ENCODE measurements at places on chromosomes 1 and 21.

DNA sequence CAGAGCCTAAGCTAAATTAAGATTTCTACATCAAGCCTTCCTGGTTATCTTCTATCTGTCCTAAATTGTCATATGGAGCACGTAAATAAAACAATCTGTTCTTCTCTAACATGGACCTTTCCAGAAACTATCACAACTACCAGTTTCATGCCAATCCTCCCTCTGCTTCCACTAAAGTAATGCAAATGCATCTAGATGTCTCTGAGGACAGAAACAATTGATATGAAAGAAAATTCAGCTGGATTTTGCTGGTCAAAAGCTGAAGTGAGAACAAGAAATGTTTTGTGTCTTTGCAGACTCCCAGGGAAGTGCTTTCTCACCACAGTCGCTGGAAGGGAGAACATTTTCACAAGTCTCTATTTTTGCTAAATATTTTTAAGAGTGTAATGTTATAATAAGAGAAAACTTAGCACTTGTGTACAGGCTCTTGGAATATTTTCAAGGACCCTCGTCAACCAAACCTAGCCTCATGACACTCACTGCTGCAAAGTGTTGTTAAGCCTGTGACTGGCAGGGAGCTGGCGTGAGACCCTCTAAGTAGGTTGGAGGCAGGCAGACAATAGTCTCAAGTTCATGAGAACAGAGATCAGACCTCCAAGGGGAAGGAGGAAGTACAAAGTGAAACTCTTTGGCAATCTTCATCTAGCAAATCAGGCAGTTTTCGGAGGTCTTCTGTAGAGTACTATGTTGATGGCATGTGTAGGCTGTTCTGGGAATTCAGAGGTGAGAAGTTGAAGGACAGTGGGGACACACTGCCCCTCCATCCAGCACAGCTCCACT, 38.8 kb downstream of the DNASE2B start:
- DNase-seq = no peak

- DNase-seq = no peak
Measured at GRCh38 chr1:80896781-80897356, 903.9 kb upstream of the ADGRL2 start.

- DNase-seq = no peak
Measured at GRCh38 chr1:75421371-75421770, 189.5 kb downstream of the SLC44A5 start.

DNA sequence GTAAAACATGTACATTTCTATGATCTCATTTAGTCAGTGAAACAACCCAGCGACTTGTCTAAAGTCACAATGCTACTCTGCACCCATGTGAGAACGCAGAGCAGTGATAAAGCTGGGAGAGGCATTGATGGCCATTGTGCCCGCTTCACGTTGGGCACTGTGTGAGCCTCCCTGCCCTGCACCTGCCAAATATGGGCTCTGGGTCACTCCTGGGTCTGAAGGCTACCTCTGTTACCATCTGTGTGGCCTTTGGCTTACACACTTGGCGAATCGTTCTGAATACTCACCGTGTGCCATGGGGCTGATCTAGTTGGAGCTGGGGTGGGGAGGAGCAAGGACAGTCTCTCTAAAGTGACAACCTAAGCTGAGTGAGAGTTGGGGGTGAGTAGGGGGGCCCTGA, 29.9 kb downstream of the PCSK9 start:
- DNase-seq = no peak

- no peak for DNase-seq
Measured at GRCh38 chr1:88976235-88976634, 16.2 kb downstream of the KYAT3 start.

DNA sequence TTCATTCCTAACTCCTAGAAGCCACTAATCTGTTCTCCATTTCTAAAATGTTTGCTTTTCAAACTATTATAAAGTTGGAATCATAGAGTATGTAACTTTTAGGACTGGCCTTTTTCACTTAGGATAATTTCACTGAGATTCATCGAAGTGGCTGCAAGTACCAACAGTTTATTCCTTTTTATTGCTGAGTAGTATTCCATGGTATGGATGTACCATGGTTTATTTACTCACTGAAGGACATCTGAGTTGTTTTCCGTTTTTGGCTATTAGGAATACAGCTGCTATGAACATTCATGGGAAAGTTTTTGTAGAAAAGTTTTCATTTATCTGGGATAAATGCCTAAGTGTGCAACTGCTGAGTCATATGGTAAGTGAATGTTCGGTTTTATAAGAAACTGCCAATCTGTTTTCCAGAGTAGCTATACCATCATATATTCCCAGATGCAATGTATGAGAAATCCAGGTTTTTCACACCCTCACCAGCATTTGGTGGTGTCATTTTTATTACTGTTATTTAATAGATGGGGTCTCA, 66.3 kb downstream of the SLC27A3 start:
- DNase-seq = no peak

- DNase-seq = no peak
Measured at GRCh38 chr1:12627296-12627695, 9.3 kb upstream of the DHRS3 start.

DNA sequence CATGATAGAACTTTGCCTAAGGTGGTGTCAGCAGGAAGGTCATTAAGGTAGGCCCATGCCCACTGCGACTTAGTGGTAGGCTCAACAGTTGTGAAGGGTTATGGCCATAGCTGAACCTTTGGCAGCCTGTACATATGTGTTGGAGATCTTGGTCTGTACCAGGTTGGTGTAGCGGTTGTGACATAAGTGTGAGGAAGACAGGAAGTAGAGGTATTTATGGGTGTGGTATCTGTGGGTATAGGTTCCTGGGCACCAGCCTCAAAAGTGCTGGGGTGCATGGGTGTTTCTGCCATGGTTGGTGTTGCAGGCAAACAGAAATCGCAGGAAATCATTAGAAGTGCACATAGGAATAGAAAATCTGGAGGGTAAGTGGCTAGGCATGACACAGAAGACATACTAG, 18.6 kb upstream of the LRIF1 start:
- no peak for DNase-seq

DNA sequence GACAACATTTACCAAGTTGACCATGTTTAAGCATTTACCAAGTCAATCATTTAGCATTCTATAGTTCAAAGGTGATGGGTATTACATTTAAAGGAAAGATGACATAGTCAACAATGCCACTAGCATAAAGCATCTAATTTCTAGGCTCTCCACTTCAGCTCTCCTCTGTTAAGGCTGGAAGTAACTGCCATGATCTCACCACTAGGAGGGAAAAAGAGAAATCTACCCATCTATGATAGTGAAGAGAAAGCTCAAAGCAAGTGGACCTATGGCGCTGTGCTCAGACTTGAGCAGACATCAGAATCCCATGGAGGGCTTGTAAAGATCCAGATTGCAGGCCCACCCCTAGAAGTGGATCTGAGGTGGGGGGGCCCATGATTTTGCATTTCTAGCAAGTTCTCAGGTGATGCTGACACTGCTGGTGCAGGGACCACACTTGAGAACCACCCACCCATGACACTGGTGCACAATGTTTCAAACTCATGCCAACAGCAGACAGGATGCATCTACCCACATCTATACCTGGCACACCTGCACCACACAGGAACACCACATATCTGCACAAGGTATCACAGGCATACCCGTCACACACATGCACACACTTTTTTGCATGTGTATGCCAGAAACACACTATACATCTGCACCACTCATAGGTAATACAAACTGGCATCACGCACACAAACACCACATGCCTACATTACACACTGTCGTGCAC, 392.9 kb upstream of the RUNX1 start:
- DNase-seq = no peak

DNA sequence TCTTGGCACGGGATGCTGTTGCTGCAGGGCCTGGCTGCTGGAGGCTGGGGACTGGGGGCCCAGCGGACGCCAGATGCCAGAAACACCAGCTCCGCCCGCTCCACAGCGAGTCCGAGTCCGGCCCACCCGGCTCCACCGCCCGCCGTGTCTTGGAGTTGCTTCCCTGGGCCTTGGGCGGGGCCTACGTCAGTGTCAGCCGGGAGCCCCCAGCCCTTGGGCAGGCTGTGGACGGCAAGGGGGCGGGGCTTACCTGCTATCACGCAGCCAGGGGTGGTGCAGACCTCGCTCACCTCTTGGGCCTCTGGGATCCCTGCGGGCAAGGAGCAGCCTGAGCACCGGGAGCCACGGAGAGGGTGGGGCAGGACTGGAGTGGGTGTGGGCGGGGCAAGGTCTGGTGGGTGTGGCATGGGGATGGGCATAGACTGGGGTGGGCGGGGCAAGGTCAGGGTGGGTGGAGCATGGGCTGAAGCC, 21.8 kb downstream of the MMEL1 start:
- no peak for DNase-seq

- no peak for DNase-seq
Measured at GRCh38 chr1:27574871-27575831, 28.8 kb downstream of the AHDC1 start.

DNA sequence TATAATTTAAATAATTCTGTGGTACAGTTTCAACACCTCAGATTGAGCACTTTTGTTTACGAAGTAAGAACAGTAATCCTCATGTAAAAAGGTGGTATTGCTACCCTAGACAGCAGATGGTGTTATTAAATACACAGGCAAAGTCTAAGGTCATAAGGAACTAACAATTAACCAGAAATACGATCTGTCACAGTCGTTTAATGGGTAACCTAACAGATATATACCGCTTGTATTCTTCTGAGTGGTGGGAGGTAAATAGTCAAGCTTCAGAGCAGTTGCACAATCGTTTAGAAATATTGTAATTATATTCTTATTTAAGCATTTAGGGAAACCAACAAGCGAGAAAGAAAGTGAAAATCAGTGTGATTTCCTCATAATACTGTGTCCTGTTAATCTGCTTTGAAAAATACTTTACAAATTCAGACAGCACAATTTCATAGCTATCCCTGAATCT, 9.8 kb upstream of the IRF2BP2 start:
- DNase-seq = no peak

DNA sequence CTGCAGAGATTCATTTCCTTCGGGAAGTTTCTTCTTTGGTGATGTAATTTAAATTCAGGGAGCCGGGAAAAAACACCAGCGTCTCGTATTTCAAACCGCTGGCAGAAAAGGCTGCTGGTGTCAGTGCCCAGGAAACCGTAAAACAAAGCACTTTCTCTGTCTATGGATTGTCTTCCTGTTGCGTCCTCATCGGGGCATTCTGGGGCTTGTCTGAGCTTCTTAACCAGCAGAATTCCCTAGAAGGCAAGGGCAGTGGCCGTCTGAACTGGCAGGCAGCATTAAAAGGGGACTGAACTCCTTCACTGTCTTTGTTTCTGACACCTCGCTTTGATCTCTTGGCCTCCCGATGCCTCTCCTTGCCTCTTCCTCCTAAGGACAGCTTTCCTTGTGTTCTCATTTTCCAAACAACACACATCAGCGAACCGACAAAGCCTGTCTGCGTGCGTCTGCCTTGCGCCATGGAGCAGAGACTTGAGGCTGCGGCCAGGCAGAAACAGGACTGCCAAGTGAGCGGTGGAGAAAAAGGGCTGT, 391.6 kb upstream of the VAMP3 start:
- DNase-seq = no peak

- DNase-seq = no peak
Measured at GRCh38 chr1:114086601-114087368, 66.9 kb downstream of the SYT6 start.

- no peak for DNase-seq
Measured at GRCh38 chr1:190935925-190936324, 458.3 kb upstream of the BRINP3 start.

GRCh38 chr1:111813440-111814304, 58.0 kb downstream of the DDX20 start:
- no peak for DNase-seq

- no peak for DNase-seq
Measured at GRCh38 chr1:84363019-84363418, 35.3 kb upstream of the DNASE2B start.

DNA sequence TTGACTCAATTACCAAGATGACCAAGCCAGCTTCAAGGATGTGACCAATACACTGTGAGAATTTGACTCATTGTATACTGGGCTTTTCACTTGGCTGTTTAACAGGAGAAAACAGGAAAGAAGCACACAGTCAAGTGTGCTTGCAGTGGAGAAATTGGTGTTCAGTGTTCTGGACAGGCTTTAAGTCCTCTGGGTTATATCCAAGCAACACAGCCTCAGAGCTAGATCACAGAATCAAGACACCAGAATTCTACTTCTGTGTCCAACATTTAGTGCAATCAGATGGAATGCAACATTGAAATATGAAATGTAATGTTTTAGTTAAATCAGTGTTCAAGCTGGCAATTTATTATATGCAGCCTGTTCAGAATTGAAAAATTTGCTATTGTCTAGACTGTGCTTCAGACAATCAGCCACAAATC, 694.4 kb downstream of the LTN1 start:
- no peak for DNase-seq

All from stimulated activated CD8-positive, alpha-beta memory T cell treated with anti-CD3 and anti-CD28 coated beads, Interleukin-15, amount 100 ng/mL, for 48 hours (primary cell).